ENCODE measurements at places on chromosomes 12 and 14.

GRCh38 chr14:102652194-102652593 lies 59.7 kb downstream of the RCOR1 start:
- no peak for DNase-seq

DNA sequence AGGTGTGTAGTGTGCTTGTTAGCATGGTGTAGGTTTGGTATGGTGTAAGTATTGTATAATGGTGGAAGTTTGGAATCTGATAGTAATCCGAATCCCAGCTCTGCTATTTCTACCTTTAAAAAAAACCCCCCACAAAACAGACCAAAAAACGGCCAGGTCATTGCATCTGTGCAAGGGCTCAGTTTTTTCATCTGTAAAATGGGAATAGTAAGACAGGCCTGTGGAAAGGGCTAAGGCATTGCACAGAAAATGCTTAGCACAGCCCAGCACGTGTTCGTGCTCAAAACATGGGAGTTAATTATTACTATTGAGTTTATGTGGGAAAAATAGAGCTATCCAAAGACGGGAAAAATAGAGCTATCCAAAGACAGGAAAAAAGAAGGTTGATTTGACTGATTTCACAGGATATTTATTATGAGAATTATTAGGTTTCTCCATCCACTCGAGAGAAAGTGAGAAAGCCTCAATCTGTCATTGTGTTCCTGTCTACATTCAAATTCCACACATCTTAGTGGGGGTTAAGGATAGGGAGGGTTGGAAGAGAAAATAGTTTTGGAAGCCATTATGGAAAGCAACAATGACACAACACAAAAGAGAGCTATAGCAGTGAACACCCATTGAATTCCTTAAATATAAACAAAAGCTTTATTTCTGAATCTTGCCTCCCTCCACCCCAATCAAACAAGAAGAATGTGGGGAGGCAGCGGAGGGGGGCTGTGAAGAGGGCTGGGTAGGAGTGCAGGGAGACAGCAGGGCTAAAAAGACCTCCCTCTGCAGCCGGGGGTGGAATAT lies 126.8 kb upstream of the MAX start:
- no peak for DNase-seq

GRCh38 chr14:53748691-53749090 lies 207.9 kb downstream of the BMP4 start:
- no peak for DNase-seq

- no peak for DNase-seq
These were observed 3.5 kb downstream of the ULK1 start for GRCh38 chr12:131897875-131898274.

- DNase-seq, result no peak
These were observed 29.9 kb upstream of the MUCL1 start for GRCh38 chr12:54824402-54824801.

- DNase-seq, result no peak
These were observed 27.7 kb downstream of the KLC1 start for GRCh38 chr14:103656756-103657133.

GRCh38 chr14:95226801-95227200 lies 69.5 kb upstream of the DICER1 start:
- no peak for DNase-seq

DNA sequence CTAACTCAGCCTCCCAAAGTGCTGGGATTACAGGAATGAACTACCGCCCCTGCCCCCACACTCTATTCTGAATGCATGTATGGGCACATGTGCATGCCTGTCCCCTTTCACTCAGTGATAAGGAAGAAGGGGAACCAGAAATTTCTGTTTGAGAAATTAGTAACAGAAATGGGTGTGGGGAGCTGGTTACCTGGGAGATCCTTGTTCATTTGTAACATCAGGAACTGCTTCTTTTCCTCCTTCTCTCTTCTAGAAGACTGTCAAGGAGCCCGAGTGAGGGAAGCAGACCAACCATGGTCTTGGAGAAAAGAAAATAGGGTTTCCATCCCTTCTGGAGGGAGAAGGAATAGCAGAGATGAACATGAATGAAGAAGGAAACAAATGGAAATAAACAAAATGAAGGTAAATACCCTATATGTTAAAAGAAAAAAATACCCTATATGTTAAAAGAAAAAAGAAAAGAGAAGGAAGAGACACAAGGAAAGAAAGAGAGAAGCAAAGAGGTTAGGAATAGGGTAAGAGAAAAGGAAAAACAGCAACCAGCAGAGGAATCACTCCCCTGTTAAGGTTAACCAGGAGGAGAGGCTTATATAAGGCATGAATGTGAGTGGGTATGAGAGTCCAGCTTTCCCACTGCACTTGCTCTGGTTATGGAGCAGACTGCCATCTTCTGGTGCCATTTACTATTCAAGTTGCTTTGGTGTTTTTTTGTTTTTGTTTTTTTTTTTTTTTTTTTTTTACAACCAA lies 3.3 kb downstream of the PPP1R3E start:
- DNase-seq, result peak; percentile 66

DNA sequence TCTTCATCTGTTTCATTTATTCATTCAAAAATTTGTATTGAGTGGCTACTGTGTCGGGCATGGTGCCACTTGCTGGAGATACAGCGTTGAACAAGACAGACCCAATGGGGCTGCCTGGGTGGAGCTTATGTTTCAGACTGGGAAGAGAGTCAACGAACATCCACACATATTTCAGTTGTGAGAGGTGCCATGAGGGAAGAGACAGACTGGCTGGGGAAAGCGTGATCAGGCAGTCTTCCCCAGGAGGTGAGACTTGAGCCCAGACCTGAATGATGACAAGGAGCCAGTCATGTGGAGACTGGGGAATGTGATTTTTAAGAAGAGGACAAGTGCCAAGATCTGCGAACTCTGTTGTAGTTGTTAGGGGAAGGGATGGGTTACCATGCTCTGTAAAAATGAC lies 12.2 kb downstream of the BICD1 start:
- no peak for DNase-seq

DNA sequence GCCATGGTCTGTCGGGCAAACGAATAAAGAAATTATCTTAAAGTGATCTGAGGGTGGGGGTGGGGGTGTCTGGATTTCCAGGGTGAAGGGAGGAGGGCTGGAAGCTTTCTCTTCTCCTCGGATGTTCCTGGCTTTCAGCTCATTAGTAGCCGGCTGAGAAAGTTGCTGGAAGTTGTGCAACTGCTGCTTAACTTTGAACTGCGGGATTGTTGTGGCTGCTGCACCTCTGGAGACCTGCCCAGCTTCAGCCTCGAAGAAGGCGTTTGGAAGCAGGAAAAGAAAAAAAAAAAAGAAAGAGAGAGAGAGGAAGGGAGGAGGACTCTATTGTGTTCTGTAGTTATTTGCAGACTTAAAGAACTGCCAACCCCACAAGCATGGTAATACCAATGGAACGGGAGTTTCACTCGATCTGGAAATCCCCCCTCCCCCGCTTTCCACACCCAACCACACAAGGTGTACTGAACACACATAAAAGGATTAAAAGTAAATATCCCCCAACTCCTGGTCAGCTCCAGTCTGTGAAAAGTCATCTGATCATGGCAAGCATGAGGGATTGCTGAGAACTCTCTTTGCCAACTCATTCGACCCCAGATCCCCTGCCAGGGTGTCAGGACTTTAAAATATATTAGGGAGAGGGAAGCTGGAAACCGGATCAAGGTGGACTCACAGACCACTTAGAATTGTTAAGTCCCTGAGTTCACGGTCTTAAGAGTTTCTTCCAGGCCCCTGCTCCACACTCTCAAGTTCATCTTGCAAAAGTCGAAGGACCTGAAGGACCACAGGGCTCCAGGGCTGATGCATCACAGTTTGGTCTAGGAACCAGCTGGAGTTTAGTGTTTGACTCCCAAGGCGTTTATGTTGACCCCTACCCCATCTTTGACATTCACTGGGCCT lies at the start of gene RASSF9:
RASSF9 (minus strand) TSS at position 213 of the 894 bp plus-strand sequence; CDS start at position 5, 208 bp downstream.
- DNase-seq, result no peak

- DNase-seq, result no peak
These were observed 496.4 kb downstream of the PCNX1 start for GRCh38 chr14:71403656-71404055.

GRCh38 chr12:12036901-12037300 lies 33.8 kb upstream of the BCL2L14 start:
- no peak for DNase-seq

GRCh38 chr12:1643043-1643442 lies 14.0 kb downstream of the WNT5B start:
- no peak for DNase-seq

DNA sequence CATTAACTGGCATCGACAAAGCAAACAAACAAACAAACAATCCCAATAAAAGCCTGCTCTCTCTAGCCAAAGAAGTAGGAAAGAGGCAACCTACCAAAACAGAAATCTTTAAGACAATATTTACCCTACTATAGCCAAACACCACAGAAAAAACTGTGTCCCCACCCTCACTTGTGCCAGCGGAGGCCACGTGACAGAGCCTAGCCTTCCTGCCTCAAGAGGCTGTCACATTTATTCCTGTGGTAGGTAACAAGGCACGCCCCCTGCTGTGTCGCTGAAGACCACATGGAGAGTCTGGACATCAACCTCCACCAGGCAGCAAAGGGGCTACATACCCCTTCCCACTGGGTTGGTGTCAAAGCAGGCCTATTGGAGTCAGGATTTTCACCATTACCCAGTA lies 148.1 kb downstream of the LMNTD1 start:
- DNase-seq, result no peak

GRCh38 chr12:109900752-109901580 lies 892 bp downstream of the TCHP start:
- no peak for DNase-seq

- DNase-seq, result no peak
These were observed 405.8 kb downstream of the MED13L start for GRCh38 chr12:115871714-115872113.

DNA sequence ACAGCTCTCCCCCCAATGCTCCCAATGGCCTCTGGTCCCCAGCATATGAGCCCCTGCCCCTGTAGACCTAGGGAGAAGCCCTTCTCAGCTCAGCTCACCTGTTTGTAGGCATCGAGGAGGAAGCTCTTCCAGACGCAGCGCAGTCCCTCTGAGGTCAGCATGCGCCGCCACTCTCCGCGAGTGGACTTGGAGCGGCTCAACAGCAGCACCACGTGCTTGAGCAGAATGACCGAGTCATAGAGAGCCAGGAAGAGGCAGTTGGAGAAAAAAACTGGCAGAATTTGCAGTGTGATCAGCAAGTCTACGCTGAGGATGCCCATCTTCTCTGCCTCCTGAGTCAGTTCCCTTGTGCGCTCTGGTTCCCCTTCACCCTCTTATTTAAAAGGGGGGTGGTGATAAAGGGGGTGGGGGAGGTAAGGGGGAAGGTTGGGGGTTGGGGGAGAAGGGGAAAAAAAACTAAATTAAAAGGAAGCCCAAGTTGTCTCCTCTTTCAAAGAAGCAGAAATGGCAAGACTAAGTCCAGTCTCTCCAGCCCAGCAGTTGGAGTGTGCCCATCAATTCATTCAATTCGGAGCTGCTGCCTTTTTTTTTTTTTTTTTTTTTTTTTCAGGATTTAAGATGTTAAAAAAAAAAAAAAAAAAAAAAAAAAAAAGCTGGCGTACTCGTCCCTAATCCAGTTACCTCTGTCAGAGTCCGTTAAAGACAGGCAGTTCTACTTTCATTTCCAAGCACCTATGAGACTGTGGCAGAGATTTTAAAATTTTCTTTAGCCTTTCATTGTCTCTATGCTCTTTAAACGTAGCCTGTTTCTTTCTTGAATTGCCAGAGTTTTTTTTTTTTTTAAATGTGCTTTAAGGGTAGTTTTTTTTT lies at the start of gene DIO2:
DIO2 (minus strand) TSS at position 352 of the 870 bp plus-strand sequence; CDS start at position 320, 32 bp downstream.
- DNase-seq, result peak; percentile 76

- DNase-seq, result no peak
These were observed 47.6 kb downstream of the CRACR2A start for GRCh38 chr12:3705354-3705675.

GRCh38 chr14:33444136-33444535 lies 505.5 kb downstream of the NPAS3 start:
- no peak for DNase-seq

GRCh38 chr12:103657331-103657730 lies 70.3 kb downstream of the STAB2 start:
- no peak for DNase-seq

GRCh38 chr14:38904959-38905358 lies 198.1 kb downstream of the SEC23A start:
- no peak for DNase-seq

DNA sequence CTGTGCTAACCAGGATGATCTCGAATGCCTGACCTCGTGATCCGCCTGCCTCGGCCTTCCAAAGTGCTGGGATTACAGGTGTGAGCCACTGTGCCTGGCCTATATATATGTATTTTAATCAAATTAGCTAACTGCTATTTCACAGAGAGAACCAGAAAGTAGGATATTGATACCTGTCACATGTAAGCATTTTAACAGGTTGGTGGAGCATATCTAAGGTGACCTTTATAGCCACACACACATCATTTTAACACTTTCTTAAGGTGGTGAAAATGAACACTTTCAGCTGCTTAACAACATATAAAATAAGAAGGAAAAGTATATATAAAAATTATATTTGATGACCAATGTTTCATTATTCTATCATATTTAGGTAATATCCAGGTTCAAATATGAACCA lies 57.0 kb upstream of the ATF7IP start:
- no peak for DNase-seq

DNA sequence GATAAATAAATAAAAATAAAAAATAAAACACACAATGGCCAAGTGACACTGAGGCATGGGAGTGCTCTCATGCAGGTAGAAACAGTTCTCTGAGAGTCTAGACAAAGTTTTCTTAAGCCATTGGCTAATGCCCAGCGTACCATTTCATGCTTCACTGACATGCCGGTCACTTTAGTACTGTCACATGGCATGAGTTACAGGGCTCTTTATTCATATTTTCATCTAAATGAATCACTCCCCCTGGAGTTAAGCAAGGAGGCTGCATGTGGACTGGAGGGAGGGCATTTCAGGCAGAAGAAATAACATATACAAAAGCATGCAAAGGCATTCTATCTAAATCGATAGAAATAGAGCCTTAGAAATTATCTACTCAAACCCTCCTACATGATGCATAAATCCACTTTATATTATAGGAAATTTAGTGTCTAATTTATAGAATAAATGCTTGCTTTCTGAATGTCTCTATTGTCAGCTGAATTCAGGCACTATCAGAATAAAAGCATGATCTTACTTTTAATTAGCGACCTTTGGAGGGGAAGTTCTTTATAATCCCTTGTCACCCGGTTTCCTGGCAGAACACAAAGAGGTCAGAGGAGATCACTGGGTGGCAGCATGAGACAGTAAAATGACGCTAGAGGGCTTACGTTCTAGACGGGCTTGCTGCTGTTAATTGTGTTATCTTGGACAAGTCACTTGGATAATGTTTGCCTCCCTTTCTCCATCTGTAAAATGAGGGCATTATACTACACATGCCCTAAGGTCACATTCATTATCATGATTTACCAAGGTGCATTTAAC lies 17.5 kb downstream of the DYRK4 start:
- no peak for DNase-seq

- no peak for DNase-seq
These were observed 446 bp downstream of the STAC3 start for GRCh38 chr12:57250541-57250940.

Measured in putamen (tissue), 1 donor.